ENCODE measurements at places on chromosomes 12 and 14.

DNA sequence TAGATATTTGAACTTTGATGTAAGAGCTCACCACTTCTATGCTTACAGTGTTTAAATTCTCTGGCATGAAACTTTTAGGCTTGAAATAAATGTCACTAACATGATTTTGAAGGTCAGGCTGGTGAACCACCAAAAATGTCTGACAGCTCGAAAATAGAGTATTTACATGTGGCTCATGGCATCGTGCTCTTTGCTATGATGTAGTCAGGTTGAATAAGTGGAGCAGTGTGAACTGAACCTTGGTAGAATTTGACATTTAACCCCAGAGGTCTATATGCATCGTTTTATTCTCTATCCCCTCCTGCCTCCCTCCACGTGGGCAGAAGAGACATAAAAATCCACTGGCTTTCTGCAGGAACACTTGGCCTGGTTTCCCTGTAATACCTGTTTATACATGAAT lies 369.7 kb upstream of the ATP2B1 start:
- no peak for DNase-seq

DNA sequence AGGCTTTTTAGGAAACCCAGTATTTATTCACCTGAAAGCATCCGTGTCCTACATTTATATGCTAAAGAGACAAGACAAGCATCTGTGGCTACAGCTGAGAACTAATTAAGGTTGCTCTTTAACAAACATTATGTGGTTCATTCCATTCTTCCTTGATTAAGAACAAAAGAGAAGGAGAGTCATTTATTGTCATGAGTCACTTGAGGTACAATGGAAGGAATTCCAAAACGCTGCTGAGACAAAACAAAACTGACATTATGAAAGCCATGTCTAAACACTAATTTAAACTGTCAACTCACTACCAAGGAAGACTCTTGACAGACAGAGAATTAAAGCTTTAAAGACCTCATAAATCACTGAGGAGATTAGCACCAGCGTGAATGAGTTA lies 214.4 kb downstream of the BMP4 start:
- DNase-seq: no peak

GRCh38 chr14:88750945-88751344 lies 41.8 kb downstream of the EML5 start:
- no peak for DNase-seq

GRCh38 chr12:125512541-125513298 lies 447.5 kb downstream of the AACS start:
- no peak for DNase-seq

DNA sequence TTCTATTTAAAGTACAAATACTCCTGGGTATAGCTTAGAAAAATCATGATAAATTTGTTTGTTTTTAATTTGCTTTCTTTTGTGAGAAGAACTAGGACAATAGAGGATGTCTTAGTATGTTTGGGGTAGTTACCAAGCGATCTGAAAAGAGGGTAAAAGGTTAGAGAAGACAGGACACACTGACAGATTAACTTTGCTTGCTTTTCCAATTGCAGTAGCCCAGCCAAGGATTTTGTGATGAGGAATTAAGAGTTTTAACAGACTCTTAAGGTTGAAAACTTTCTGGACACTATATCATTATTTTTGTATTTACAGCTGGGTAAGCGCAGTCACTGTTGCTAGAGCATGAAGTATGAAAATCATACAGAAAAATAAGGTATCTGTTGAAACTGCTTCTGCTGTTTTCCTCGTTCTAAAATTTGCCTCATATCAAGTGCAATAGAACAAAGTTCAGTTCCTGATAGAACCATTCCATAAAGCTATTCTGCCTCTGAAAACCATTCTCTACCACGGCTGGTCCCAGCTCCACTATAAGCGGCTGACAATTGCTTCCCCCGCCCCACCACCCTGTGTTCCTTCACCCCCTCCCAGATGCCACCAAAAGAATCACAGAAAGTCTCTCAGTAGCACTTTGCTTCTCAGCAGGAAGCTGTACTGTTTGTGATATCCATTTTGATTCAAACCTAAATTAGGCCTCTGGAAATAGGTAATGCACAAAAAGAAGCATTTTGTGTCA lies 413.4 kb downstream of the BCAT1 start:
- DNase-seq: no peak

DNA sequence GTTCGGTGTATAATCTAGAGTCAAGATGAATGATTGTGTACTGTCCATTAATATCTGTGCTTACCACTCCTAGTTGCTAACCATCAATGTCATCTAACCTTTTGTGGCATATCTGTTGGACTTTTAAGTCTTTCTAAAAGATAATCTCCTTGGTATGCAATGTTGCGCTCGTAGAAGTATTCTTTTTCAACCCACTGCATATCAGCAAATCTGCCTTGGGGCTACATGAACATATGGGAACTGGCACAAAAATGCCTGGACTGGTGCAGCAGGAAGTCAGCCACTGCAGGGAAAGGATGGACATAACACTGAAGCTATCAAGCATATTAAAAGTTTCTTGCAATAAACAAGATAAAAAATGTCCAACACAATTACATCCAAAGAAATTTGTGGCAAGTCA lies 124.3 kb upstream of the SLC38A4 start:
- no peak for DNase-seq

All from CD8-positive, alpha-beta memory T cell (primary cell).